ENCODE measurements at places on chromosomes 4 and X.

- no peak for DNase-seq
These were observed 119.1 kb downstream of the RTL9 start for GRCh38 chrX:110477593-110478228.

GRCh38 chr4:63169836-63170235 lies 1239.4 kb downstream of the TECRL start:
- DNase-seq = no peak

GRCh38 chrX:54950730-54951375 lies 30.2 kb downstream of the TRO start:
- DNase-seq = no peak

GRCh38 chr4:67103001-67103747 lies 442.1 kb downstream of the CENPC start:
- DNase-seq = no peak

- no peak for DNase-seq
These were observed 141.7 kb downstream of the HHIP start for GRCh38 chr4:144787365-144788258.

GRCh38 chrX:2767631-2768455 lies 16.0 kb downstream of the XG start:
- DNase-seq = no peak

- DNase-seq = no peak
These were observed 44.1 kb downstream of the AFM start for GRCh38 chr4:73525611-73526010.

DNA sequence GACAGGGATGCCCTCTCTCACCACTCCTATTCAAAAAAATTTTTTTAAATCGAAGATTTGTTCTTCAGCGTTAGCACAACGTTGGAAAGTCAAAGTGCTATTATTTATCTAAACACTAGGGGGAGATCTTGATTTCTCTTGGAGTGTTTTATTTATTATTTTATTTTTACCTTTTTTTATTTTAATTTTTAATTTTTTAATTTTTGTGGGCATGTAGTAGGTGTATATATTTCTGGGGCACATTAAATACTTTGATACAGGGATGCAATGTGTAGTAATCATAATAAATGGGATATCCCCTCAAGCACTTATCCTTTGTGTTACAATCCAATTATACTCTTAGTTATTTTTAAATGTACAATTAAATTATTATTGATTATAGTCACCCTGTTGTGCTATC lies 37.4 kb upstream of the SLC10A4 start:
- DNase-seq = no peak

- DNase-seq = no peak
These were observed 662.8 kb downstream of the TLL1 start for GRCh38 chr4:166535865-166536264.

DNA sequence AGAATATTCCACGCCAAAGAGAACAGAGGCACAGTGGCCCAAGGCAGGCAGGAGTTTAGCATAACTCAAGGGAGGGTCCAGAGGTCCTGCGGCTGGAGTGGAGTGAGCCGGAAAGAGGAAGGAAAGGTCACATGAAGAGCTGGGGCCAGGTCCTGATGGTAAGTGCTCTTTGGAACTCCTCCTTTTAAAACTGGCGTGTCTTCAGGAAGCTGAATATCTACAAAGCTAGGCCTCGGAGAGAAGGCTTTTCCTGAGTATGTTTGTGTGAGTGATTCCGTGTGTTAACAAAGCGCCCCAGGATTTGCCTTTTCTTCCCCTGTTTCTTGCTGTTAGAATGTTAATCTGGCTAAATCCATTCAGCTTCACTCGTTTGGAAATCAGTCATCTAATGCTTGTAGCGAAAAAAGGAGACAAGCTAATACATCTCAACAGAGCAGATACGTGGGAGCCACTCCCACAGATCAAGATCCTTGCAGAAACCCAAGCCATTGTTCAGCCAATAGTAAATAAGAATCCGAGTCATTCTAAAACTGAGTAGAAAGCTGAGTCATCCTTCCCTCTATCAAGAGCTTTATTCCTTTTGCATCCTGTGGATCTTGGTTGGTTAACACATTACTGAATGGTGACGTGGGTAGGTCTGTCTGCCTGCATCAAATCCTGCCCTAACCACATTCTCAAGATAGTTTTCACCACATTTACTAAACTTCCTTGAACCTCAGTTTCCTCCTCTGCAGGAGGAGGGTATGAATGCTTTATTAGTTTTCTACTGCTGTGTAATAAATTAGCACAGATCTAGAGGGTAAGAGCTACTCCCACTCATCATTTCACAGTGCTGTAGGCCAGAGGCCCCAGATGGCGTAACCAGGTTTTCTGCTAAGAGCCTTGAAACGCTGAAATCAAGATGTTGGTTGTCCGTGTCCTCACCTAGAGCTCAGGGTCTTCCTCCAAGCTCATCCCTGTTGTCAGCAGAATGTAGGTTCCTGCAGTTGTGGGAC lies 43.2 kb upstream of the RBM47 start:
- DNase-seq = no peak

- no peak for DNase-seq
These were observed 133.6 kb upstream of the GRPR start for GRCh38 chrX:15989716-15990115.

DNA sequence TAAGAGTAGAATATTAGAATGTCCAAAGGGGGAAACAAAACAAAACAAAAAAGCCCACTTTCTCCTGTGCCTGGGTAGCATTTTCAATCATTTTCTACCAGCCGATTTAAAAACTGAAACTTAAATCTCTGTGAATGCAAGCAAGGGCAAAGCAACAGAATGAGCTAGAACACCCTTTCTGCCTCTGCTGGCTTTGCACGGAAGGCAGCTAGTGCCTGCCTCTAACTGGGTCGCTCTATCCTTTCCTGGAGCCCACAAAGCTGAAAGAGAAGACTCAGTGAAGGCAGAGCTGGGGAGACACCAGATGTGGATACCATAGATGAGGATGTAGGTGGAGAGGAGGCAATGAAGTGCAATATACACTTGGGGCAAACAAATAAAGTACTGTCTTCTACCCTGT lies 248.9 kb upstream of the TTC29 start:
- no peak for DNase-seq

DNA sequence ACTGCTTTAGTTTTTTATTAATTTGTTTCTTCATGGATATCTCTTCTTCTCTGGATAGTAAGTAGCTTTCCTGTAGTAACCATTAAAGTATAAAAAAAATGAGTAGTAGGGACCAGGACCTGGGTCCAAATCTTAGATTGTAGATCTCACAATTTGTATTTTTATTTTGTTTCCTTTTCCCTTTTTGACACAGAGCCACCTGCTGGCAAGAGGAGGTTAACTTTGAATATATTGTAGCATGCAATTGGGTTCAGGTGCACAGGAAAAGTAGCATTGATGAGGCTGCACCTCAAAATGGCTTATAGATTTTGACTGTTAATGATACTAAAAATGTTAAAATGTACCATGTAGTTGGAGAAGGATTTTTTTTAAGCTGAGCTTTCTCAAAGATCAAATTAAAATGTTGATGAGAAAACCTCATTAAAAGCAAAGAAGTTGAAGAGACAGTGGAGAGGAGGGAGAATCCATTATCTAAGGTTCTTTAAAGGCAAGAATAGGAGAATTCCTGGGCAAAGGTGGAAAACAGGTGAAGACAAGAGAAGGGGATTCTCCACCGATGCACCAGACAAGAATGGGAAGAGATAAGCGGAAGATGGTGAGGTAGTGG lies 48.3 kb upstream of the HPGDS start:
- no peak for DNase-seq

DNA sequence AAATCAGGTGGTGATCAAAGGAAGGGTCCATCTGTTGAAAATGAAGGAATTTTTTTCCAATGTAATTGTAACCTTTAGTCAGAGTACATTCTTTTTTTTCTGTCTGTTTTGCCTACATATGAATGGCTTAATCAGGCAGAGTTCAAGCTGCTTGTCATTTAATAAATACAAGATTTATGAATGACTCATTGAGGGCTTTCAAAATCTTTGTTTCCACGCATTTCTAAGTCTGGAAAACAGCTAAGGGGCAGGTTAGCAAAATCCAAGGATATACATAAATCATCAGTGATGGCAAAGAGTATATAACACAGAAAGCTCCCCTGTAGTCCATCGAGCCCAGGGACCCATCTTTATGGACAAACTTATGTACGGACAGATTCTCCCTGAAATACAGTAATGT lies 1.8 kb downstream of the CA5B start:
- no peak for DNase-seq
